ELR (cell line): ENCODE measurements at places on chromosomes 7 and 10.

- no peak for DNase-seq
These were observed 432.9 kb downstream of the SORCS3 start for GRCh38 chr10:105073999-105074398.

DNA sequence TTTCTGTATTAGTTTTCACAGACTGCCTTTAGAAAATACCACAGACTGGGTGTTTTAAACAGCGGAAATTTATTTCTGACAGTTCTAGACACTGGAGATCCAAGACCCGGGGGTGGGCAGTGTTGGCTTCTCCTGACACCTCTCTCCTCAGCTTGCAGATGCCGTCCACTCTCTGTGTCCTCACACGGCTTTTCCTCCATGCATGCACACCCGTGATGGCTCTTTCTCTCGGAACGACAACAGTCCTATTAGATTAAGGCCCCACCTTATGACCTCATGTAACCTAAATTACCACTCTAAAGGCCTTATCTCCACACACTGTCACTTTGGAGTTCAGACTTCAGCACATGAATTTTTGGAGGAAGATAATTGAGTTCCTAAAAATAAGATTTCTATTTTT lies 142.9 kb upstream of the VWC2 start:
- DNase-seq: no peak

- no peak for DNase-seq
These were observed 56.1 kb upstream of the WNT16 start for GRCh38 chr7:121272676-121273075.

- DNase-seq: no peak
These were observed 20.1 kb downstream of the LRRC20 start for GRCh38 chr10:70362328-70362727.

DNA sequence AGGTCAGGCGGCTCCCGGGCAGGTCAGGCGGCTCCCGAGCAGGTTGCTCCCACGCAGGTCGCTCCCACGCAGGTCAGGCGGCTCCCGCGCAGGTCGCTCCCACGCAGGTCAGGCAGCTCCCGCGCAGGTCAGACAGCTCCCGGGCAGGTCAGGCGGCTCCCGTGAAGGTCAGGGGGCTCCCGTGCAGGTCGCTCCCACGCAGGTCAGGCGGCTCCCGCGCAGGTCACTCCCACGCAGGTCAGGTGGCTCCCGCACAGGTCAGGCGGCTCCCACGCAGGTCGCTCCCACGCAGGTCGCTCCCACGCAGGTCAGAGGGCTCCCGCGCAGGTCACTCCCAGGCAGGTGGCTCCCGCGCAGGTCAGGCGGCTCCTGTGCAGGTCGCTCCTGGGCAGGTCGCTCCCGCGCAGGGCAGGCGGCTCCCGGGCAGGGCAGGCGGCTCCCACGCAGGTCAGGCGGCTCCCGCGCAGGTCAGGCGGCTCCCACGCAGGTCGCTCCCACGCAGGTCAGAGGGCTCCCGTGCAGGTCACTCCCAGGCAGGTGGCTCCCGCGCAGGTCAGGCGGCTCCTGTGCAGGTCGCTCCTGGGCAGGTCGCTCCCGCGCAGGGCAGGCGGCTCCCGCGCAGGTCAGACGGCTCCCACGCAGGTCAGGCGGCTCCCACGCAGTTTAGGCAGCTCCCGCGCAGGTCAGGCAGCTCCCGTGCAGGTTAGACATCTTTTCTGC lies 30.7 kb downstream of the PTPRN2 start:
- no peak for DNase-seq

- no peak for DNase-seq
These were observed 201.0 kb upstream of the PTN start for GRCh38 chr7:137544453-137545058.

GRCh38 chr10:65394502-65395297 lies 1531.1 kb upstream of the LRRTM3 start:
- peak; percentile 0 for DNase-seq

- peak; percentile 94 for DNase-seq
These were observed 41.6 kb downstream of the SLC39A12 start for GRCh38 chr10:17993361-17993760.

DNA sequence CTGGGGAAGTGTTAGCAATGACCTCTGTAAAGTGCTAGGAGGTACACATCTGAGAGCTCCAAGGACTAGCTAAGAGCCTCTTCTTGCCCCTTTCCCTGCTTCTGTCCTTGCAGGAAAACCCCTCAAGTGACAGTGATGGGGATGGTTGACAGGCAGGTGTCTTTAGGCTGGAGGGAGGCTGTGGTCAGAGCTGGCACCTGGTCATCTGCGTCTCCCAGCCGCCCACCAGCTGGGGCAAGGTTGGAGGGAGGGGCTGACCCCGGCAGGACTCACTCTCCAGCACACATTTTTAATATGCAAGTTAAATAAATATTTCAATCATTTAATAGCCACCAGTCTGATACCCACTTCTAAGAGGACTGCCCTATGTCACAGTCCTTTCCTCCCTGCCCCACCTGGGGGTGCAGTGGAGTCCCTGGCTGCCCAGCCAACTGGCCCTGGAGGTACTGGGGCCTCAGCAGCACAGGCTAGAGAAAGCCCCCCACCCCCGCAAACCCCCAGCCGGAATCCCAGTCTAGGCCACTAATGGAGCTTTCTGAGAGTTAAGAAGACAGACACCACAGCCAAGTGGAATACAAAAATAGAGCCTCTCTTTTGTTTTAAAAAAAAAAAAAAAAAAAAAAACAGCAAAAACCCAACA lies 6.3 kb downstream of the FGF8 start:
- no peak for DNase-seq

DNA sequence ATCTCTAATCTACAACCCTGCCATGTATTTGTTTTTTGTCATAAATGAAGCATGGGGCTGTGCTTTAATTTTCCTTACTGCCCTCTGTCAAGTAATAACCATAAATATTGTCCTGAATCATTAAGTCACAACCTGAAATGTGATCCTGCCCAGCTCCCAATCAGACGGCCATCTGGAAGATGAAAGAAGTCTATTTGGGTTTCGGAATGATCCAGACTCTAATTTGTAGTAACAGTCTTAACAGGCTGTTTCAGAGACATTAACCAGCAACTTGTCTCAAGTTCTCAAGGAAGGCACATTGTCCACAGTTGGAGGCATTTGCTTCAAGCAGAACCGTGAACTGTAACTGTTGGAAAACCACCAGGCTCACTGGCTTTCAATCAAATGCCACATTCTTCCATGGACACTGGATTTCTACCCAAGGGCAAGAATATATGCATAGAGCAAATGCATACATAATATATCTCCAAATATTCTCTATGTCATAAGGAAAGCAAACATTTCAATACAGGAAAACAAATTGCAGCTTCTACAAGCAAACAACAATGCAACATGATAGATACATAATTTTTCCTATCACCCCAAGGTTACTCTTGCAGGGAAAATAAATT lies 405.2 kb upstream of the NPVF start:
- DNase-seq: no peak

- DNase-seq: no peak
These were observed 235.2 kb downstream of the ZMYND11 start for GRCh38 chr10:370449-370825.
